ENCODE measurements at places on chromosomes 12 and 14.

GRCh38 chr14:63848890-63849289 is 3.9 kb upstream of the SYNE2 start:
- H3K4me3 ChIP-seq = no peak overlapping the region
- DNase-seq = no peak
- no peaks in the 10 kb centered on the region for H3K36me3 ChIP-seq
- no peak overlapping the region for H3K27ac ChIP-seq

GRCh38 chr14:94460631-94461416 is 8.2 kb upstream of the SERPINA11 start:
- peaks cover 3% of the 10 kb centered on the region for H3K27me3 ChIP-seq
- DNase-seq = no peak
- H3K27ac ChIP-seq = no peak overlapping the region

DNA sequence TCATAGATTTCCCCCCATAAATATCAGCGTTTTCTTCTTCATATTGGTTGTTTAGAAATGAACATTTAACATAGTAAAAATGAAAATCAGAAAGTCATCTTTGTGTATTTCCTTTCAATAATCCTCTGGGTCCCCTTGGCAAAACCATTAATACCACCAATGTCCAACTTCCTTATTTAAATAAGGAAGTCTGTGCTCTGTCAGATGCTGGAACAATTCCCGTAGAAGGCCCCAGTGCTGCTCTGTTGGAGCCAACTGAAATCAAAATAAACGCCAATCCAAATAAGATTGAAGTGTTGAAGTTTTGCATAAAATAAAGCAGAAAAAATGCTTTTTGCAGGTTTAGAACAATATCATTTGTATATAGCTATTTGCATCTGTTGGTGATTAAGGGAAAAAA is 93.1 kb downstream of the PPM1H start:
- no peak overlapping the region for H3K4me3 ChIP-seq
- H3K4me1 ChIP-seq = peaks cover 8% of the 10 kb centered on the region
- peaks cover 8% of the 10 kb centered on the region for H3K27me3 ChIP-seq
- no peak for DNase-seq
- no peaks in the 10 kb centered on the region for H3K36me3 ChIP-seq
- no peak overlapping the region for H3K27ac ChIP-seq

DNA sequence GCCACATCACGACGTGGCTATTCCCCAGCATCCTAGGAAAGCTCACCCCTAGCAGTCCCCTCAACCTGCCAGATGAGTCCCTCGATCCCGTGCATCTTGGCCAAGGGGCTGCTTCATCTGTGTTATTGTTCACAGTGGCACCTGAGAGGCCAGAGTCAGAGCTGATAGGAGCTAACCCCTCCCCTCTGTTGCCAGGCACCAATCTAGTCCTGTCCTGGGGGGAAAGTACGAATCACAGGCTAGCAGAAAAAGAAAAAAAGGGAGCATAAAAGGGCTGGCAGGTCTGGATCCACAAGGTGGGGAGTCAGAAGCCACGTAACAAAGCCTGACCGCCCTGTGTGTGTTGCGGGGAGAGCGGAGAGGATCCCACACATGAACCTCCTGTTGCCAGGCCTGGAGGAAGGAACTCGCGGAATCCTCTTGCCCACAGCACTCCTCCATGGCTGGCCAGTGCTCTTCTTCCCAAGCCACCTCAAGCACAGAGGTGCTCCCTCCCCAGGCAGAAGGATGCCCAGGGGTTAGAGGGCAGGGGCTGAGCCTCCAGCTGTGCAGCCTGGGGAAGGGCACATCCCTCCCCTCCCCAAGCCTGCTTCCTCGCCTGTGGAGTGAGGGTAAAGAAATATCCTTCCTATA is 91.8 kb downstream of the ITPK1 start:
- H3K27me3 ChIP-seq = no peaks in the 10 kb centered on the region
- H3K27ac ChIP-seq = peak overlapping the region; percentile 58
- no peak overlapping the region for H3K4me3 ChIP-seq
- no peak for DNase-seq
- H3K36me3 ChIP-seq = peaks cover 9% of the 10 kb centered on the region

DNA sequence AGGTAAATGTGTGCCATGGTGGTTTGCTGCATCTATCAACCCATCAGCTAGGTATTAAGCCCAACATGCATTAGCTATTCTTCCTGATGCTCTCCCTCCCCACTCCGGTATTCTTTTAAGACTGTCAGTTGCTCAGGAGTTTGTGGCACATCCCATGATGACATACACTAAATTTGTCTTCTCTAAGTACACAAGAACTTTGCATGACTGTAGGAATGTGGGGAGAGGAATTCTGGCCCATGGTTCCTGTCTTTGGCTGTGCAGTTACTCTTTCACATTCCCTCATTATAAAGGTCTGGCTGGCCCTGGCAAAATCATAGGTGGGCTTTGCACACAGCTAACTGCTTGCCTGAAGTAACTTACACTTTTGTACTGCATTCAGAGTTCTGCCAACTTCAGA is 30.3 kb downstream of the HMGA2 start:
- H3K4me3 ChIP-seq = no peak overlapping the region
- H3K27me3 ChIP-seq = peaks cover 5% of the 10 kb centered on the region
- H3K36me3 ChIP-seq = no peaks in the 10 kb centered on the region
- no peaks in the 10 kb centered on the region for H3K4me1 ChIP-seq
- DNase-seq = no peak

DNA sequence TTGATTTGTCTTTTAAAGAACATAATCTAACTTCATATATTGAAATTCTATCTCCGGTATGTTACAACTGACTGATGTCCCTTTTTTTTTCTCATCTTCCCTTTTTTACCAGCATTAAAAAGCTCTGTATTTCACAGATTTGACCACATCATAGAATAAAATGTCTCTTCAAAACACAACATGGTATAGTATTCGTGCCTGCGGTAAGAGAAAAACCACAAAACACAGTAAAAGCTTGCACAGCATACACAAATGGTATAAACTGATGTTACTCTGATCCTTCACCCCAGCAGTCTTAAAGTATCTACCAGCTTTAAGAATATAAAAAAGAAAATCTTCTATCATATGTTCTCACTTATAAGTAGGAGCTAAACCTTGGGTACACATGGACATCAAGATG is 83.4 kb downstream of the HECTD1 start:
- no peak for DNase-seq
- no peak overlapping the region for H3K4me3 ChIP-seq
- H3K4me1 ChIP-seq = peaks cover 12% of the 10 kb centered on the region

DNA sequence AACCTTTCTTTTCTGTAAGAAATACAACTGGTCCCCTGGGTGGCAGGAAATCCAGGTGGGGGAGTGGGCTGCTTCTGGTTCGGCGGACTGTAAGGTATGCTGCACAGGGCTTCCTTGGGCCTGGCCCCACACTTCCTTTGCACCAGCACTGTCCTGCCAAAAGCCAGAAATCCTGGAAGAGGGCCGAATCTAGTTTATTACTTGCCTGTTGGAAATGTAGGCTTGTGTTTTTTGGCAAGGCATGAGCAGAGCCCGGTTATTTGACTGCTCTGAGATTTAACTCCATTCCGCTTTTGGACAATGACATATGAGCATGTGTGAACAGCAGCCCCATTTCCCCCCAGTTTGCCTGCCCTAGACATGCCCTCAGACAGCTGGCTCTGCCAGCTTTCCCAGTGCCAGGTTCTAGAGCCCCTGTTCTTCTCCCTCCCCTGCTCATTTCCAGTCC is 86.6 kb downstream of the BORCS5 start:
- H3K4me1 ChIP-seq = peaks cover 6% of the 10 kb centered on the region
- DNase-seq = no peak
- no peak overlapping the region for H3K27ac ChIP-seq
- H3K27me3 ChIP-seq = no peaks in the 10 kb centered on the region
- H3K4me3 ChIP-seq = no peak overlapping the region

DNA sequence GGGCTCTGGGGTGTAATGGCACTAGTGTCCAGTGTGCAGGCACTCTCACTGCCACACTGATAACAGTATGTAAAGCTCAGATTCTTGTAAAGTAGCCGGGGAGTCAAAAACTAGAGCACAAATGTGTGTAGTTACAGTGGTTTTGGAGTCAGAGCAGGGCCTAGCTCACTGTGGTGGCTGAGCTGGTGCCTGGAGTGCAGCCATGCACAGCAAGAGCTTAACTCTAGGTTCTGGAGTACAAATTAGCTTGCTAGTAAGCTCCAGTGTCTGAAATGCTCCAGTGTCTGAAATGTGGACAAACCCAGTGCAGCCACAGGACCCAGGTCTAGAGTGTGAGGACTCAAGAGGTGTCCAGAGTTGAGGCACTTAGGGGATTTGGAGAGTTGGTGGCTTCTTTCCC is 149.2 kb downstream of the MSRB3 start:
- no peaks in the 10 kb centered on the region for H3K36me3 ChIP-seq
- H3K4me1 ChIP-seq = no peaks in the 10 kb centered on the region
- H3K27ac ChIP-seq = no peak overlapping the region
- H3K27me3 ChIP-seq = peaks cover 2% of the 10 kb centered on the region
- no peak for DNase-seq
- H3K4me3 ChIP-seq = no peak overlapping the region

DNA sequence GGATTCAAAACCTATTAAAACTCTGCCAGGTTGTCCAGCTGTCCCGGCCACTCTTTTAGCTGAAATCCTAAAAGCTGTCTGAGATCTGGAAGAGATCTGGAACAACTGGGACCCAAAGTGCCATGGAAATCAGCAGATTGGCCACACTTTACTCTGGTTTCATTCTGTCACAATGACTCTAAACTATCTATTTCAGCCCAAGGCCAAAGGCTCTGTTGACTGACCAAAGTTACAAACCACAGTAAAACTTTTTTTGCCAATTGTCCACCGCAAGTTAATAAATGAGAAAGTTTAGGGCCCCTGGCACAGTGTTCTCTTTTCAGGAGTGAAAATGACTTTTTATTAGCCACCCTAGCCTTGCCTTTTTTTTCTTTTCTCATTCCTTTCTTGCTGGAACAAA is 113.4 kb upstream of the CPM start:
- H3K27me3 ChIP-seq = peaks cover 11% of the 10 kb centered on the region
- no peak for DNase-seq
- H3K36me3 ChIP-seq = no peaks in the 10 kb centered on the region

GRCh38 chr14:49893309-49894213 is 679 bp downstream of the ARF6 start:
- DNase-seq = peak; percentile 70
- peaks cover 32% of the 10 kb centered on the region for H3K36me3 ChIP-seq
- H3K27ac ChIP-seq = peak overlapping the region; percentile 97
- H3K4me1 ChIP-seq = peaks cover 27% of the 10 kb centered on the region
- H3K27me3 ChIP-seq = no peaks in the 10 kb centered on the region
- peak overlapping the region; percentile 98 for H3K4me3 ChIP-seq

- H3K4me1 ChIP-seq = peaks cover 7% of the 10 kb centered on the region
- H3K4me3 ChIP-seq = no peak overlapping the region
- no peaks in the 10 kb centered on the region for H3K36me3 ChIP-seq
- H3K27me3 ChIP-seq = no peaks in the 10 kb centered on the region
- peak overlapping the region; percentile 87 for H3K27ac ChIP-seq
These were observed 24.3 kb downstream of the CFAP54 start for GRCh38 chr12:96513681-96514080.

- no peak overlapping the region for H3K4me3 ChIP-seq
- H3K36me3 ChIP-seq = no peaks in the 10 kb centered on the region
- no peaks in the 10 kb centered on the region for H3K4me1 ChIP-seq
- DNase-seq = no peak
- no peak overlapping the region for H3K27ac ChIP-seq
- H3K27me3 ChIP-seq = no peaks in the 10 kb centered on the region
These were observed 266.4 kb downstream of the KCNH5 start for GRCh38 chr14:62778852-62779251.

DNA sequence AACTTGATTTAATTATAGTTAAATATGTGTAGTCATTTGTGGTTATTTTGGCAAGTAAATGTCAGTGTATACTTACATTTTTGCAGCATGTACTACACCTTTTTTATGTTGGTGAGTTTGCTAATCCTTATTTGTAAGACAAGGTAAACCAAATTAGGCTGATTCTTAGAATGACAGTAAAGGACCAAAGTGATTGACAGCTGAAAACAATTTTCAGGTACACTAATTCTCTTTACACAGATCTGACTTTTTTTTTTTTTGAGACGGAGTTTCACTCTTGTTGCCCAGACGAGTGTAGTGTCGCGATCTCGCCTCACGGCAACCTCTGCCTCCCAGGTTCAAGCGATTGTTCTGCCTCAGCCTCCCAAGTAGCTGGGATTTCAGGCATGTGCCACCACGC is 8.4 kb downstream of the SLC25A3 start:
- DNase-seq = no peak
- H3K36me3 ChIP-seq = peaks cover 15% of the 10 kb centered on the region
- H3K27me3 ChIP-seq = no peaks in the 10 kb centered on the region
- no peaks in the 10 kb centered on the region for H3K4me1 ChIP-seq

DNA sequence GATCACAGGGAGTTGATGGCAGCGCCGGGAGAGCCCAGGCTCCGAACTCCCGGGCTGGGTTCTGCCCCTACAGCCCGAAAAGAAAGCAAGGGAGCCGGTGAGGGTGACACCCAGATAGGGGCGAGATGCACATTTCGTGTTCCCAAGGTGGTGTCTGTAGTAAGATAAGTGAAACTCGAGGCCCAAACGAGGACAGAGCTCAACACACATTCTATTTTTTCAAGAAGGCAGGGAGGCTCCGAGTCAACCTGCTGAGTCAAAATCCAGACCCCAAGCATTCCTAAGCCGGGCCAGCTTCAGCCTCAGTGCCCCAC is 24.2 kb upstream of the YY1 start:
- no peak for DNase-seq
- H3K4me1 ChIP-seq = peaks cover 2% of the 10 kb centered on the region
- peak overlapping the region; percentile 84 for H3K4me3 ChIP-seq
- H3K27me3 ChIP-seq = no peaks in the 10 kb centered on the region

- no peak overlapping the region for H3K27ac ChIP-seq
- H3K4me1 ChIP-seq = peaks cover 10% of the 10 kb centered on the region
- H3K4me3 ChIP-seq = no peak overlapping the region
- no peak for DNase-seq
- no peaks in the 10 kb centered on the region for H3K36me3 ChIP-seq
These were observed 77.5 kb upstream of the KRAS start for GRCh38 chr12:25328072-25328712.

DNA sequence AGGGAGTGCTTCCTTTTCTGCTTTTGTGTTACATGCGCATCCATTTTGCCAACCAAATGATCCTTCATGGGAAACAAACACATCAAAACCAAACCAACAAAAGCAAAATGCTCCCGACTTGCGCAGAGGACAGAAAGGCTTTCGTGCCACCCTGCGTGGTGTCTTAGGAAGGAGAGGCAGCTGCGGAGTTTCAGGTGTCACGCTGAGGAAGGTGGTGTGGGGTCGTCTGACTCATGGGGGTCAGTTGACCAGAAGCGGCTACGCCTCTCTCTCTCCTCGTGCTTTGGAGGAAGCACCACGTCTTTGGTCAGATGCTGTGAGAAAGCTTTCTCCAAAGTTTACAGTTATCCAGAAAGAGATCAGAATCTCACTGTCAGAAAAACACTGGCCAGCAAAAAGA is 7.9 kb downstream of the EMP1 start:
- H3K36me3 ChIP-seq = no peaks in the 10 kb centered on the region
- peaks cover 11% of the 10 kb centered on the region for H3K27me3 ChIP-seq
- no peak for DNase-seq
- H3K4me3 ChIP-seq = no peak overlapping the region
- H3K27ac ChIP-seq = no peak overlapping the region

- H3K27me3 ChIP-seq = no peaks in the 10 kb centered on the region
- H3K4me1 ChIP-seq = peaks cover 3% of the 10 kb centered on the region
- H3K27ac ChIP-seq = peak overlapping the region; percentile 4
- H3K36me3 ChIP-seq = peaks cover 34% of the 10 kb centered on the region
- DNase-seq = no peak
These were observed 131.9 kb downstream of the CEP83 start for GRCh38 chr12:94327809-94328208.

Data from memory B cell (primary cell).